Activated T-cell treated with anti-CD3 and anti-CD28 coated beads, Interleukin-2, amount 50 U/mL, for 72 hours (primary cell): ENCODE measurements at places on chromosomes 16 and 17. TPM values are rescaled to one million over a fixed set of nuclear protein-coding genes. Genes with fewer than 3 reads are reported as not detected.

ZG16 gene
- total RNA-seq, result not detected

GGA2 gene
- 86.6 TPM for total RNA-seq

SHCBP1 gene
- 37.1 TPM for total RNA-seq

MRPL58 gene
- 50.6 TPM for total RNA-seq

KDM6B gene
- 83.5 TPM for total RNA-seq

DNA sequence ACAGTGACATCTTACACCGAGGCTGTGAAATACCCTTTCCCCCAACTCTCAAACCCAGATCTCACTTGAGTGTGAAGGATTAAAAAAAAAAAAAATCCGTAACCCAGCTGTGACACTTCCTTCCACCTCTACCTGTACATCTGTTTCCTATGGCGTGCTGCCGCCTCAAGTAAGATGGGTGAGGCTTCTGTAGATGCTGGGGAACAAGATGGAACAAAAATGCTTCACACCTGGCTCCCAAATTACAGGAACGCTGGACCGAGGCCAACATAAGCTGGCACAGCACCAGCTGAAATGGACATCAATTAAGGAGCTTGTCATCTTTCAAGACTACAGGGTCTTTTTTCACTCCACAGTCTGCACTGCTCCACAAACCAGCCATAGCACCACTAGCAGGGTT lies 95.9 kb downstream of the HIC1 start:
- H3K27ac ChIP-seq, result peak overlapping the region; percentile 57
- H3K4me3 ChIP-seq, result no peak overlapping the region
- peaks cover 3% of the 10 kb centered on the region for H3K36me3 ChIP-seq
- peaks cover 9% of the 10 kb centered on the region for H3K4me1 ChIP-seq

DNA sequence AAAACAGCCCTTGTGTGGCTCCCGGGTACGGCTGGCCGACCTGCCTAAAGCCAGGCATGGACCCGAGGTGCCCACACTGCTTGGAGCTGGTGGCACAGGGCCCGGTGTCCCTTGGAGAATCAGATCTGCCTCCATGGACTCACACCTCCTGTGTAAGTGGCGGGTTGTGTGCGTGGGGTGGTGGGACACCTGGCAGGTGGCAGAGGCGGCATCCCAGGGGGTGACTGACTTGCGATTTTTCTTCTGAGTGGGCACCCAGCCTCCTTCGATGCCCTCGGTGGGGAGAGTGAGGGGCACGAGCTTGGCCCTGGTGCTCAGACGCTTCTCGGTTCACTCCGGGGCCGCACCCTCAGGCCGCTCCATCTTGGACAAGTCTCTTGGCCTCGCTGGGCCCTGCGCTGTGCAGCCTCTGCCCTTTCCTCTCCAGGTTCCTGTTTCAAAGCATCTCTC lies 35.8 kb downstream of the METRNL start:
- H3K27ac ChIP-seq, result no peak overlapping the region
- no peak for DNase-seq
- H3K4me3 ChIP-seq, result no peak overlapping the region

ARL2BP gene
- total RNA-seq, result 30.3 TPM

DNA sequence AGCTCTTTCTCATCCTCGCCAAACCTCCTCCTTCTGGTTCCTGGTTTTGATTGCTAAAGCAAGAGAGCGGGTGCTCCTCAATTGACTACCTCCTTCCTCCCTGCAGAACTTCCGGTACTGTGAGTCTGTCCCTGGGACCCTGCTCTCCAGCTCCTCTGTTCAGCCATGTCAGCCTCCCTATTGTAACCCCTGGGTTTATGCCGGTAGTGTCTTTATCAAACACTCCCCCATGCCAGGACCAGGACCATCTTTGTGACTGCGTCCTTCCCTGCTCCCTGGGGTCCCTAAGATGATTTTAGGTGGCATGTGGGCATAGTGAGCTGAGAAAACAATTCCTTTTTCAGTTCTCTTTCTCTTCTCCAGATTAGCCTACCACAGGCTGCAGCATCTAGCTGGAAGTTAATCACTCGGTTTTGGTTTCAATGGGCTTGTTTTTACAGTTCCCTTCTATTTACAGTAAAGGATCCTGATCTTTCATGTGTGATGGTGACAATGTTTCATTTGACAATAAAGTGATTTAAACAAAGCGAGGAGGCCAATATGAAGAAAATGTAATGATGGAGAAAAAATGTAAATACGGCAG lies 27.7 kb upstream of the IL21R start:
- no peak overlapping the region for H3K27ac ChIP-seq
- H3K27me3 ChIP-seq, result no peaks in the 10 kb centered on the region
- peaks cover 17% of the 10 kb centered on the region for H3K36me3 ChIP-seq
- DNase-seq, result no peak

COL1A1 gene
- total RNA-seq, result 9.8 TPM

DNA sequence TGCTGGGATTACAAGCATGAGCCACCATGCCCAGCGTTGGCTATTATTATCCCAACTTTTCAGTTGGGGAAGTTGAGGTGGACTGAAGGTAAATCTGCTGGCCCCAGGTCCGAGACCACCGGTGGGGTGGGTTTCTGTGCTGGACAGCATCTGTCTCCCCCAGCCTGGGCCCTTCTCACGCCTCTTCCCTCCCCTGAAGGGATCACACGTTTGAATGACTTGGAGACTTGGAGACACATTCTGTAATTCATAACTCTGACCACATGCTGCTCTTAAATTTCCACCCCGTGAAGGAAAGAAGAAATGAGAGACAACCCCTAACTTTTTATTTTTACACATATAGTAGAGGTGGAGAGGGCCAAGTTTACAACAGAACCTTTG lies 109.8 kb downstream of the MSI2 start:
- H3K4me1 ChIP-seq, result peaks cover 32% of the 10 kb centered on the region
- no peak for DNase-seq
- H3K27ac ChIP-seq, result no peak overlapping the region
- peaks cover 2% of the 10 kb centered on the region for H3K36me3 ChIP-seq
- no peak overlapping the region for H3K4me3 ChIP-seq
- H3K27me3 ChIP-seq, result no peaks in the 10 kb centered on the region

DNA sequence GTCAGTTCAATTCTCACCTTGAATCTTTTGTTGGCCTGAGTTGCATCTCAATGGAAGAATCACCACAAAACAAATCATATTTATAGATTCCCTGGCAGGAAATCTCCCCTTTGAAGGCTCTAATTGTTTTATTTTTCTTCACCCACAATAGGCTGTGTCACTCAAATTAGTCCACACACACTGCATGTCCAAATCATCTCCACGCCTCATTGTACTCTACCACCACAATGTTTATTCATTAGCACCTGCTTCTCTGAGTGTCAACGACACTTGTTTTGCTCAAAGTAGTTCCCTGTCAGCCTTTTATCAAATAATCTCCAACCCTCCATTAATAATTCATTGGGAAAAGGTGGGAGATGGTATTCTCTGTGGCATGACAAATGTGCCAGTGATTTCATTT lies 164.3 kb downstream of the ABCC12 start:
- H3K36me3 ChIP-seq, result peaks cover 2% of the 10 kb centered on the region
- no peak for DNase-seq
- H3K27ac ChIP-seq, result no peak overlapping the region
- H3K27me3 ChIP-seq, result peaks cover 12% of the 10 kb centered on the region
- H3K4me3 ChIP-seq, result no peak overlapping the region
- no peaks in the 10 kb centered on the region for H3K4me1 ChIP-seq

DNA sequence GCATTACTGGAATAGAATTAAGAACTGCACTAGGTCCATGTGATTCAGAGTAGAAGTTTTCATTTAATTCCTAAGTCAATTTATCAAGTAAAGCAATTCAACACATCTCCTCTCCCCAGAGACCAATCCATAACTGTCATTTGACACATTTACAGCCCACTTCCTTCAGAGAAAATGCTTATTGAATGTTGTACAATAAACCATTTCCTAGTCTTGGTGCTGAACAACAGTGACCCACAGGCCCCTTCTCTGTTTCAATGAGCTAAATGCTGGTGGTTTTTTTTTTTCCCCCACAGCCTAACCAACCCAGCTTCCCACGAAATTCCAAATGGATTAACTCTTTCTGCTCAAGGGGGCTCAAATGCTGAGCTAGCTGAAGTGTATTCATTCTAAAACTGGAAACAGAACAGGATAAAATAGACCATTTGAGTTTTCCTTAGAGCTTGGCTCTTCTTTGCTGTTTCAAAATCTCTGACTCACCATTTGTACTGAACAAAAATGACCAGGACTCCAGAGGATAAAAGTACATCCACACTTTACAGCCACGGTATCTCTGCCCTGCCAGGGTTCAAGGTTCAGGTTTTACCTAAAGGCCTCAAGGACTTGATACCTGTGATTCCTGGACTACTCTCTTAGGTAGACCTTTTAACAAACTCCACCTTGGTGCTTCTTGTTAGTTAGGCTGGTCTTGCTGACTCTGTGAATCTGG lies 62.3 kb downstream of the TMEM100 start:
- H3K27me3 ChIP-seq, result peaks cover 27% of the 10 kb centered on the region
- no peak for DNase-seq
- H3K4me1 ChIP-seq, result no peaks in the 10 kb centered on the region
- H3K36me3 ChIP-seq, result no peaks in the 10 kb centered on the region
- H3K4me3 ChIP-seq, result no peak overlapping the region
- no peak overlapping the region for H3K27ac ChIP-seq

DNA sequence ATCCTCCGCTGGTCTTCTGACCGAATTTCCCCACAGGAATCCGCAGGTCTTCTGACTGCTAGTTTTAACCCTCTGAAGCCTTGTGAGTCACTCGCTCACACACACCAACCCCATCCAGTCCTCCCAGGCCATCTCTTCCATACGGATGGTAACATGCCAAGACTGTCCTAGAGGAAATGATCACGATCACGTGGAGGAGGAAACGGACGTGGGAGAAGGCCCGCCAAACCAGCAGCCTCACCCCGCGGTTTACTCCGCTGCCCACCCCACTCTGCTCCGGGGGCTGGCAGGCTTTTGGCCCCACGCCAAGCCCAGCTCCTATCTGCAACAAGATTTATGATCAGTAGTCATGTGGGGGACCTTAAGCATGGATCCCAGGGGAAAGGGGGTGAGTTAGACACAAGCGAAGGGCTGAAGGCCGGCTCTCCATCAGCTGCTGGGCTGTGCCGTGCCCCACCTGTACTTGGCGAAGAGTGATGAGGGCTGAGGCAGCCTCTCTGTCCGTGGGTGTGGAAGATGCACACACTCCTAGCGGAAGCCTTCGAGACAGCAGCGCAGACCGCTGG lies 1.5 kb upstream of the FAAP100 start:
- H3K27me3 ChIP-seq, result no peaks in the 10 kb centered on the region
- peak overlapping the region; percentile 96 for H3K4me3 ChIP-seq
- no peaks in the 10 kb centered on the region for H3K36me3 ChIP-seq
- H3K4me1 ChIP-seq, result peaks cover 44% of the 10 kb centered on the region
- no peak for DNase-seq
